ENCODE measurements at places on chromosomes 1 and 21.

DNA sequence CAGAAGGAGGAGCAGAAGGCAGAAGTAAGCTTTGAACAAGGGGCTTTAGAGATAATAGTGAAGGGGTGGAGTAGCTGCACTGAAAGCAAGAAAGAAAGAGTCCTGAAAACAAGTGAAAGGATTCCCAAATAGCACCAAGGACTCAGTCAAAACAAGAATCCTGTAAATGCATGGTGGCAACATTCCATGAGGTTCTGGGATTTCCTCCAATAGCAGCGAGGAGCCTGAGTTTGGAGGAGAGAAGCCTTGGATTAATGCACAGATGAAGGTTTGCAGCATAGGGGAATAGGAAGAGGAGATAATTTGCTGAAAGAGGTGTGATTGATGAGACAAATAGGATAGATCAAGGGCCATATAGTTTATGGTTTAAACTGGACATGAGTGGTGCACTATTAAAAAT lies 10.9 kb downstream of the KRTAP22-2 start:
- DNase-seq: no peak

DNA sequence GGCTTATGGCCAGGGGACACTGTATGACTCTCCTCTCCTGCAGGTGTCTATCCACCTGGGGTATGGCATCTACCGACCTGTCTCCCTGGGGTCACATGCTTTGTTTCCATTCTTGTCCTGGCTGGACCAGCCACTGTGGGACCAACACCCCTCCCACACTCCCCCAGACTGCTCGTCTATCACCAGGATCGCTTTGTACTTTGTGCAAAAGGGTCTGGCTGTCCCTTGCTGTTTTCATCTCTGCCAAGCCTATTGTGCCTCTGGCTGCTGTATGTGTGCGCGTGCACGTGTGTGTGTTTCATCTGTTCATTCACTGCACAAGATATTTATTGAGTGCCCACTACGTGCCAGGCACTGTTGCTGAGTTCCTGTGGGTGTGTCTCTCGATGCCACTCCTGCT lies 25.5 kb downstream of the ETNK2 start:
- DNase-seq: no peak

DNA sequence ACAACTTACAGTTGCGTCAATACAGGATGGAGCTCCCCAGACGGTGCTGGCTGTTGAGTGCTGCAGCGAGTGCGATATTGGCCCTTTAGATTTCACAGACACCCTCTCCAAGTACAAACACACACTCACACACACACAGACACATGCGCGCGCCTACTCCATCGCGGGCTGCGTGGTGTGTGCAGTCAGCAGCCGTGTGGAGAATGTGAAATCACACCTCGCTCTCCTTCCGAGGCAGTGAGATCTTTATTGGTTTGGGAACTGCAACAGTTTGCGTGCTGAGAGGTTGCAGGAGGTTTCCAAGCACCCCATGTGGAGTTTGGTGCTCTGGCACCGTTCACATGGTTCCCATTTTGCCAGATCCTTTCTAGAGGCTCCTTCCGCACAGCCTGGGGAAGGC lies 372.2 kb downstream of the RRAGC start:
- no peak for DNase-seq

GRCh38 chr1:115356356-115356755 lies 18.3 kb upstream of the NGF start:
- no peak for DNase-seq

- DNase-seq: no peak
Observed at GRCh38 chr21:15894596-15894995, 164.8 kb downstream of the USP25 start.

DNA sequence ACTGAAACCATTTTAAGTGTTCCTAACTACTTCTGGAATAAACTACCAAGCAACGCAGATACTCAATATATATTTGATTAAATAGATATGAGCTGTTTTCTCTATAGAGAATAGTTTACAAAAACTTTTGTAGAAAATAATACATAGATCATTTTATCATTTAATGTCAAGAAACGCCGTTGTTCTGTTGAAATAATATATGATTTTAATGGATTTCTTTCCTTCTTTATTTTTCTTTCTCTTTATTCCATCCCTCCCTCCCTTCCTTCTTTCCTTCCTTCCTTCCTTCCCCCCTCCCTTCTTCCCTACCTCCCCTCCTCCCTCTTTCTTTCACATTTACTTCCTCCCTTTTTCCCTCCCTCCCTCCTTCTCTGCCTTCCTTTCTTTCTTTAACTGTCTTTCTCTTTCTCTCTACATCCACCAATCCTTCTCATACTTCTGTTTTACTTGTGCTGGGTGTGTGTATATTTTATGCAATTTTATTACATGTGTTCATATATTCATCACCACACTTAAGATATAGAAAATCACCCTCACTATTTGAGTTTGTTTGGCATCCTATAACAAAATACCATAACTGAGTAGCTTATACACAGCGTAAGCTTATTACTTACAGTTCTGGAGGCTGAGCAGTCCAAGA lies 230.9 kb upstream of the BRINP3 start:
- no peak for DNase-seq

DNA sequence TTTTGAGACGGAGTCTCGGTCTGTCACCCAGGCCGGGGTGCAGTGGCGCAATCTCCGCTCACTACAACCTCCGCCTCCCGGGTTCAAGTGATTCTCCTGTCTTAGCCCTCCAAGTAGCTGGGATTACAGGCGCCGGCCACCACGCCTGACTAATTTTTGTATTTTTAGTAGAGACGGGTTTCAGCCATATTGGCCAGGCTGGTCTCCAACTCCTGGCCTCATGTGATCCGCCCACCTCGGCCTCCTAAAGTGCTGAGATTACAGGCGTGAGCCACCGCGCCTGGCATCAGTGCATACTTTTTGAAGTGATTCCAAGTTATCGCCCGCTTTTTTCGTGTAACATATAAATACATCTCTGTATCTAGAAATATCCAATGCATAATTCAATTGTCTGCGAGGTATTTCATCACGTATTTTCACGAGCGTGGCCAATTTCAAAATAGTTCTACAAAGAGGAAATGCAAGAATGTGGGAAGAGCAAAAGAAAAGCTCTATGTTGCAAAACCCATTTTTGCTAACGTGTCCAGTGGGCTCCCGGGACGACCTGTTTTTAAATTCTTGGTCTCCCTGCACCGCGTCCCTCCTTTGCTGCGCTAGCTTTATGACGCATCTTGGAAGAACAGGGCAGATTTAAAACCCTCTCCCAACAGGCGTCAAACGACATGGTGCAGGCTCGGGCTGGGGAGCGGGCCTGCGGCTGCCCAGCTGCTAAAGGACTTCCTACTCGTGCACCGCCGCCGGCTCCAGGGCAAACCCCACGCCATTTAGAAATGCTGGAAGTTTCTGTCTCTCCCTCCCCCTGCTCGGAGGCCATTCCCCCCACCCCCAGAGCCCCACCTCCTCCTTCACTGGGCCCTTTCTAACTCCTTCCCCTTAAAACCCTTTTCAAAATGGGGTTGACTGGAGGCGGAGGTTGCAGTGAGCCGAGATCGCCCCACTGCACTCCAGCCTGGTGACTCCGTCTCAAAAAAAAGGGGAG lies 923 bp upstream of the IFNGR2 start:
- DNase-seq: no peak

GRCh38 chr1:205182930-205183329 lies 28.6 kb downstream of the DSTYK start:
- DNase-seq: no peak

DNA sequence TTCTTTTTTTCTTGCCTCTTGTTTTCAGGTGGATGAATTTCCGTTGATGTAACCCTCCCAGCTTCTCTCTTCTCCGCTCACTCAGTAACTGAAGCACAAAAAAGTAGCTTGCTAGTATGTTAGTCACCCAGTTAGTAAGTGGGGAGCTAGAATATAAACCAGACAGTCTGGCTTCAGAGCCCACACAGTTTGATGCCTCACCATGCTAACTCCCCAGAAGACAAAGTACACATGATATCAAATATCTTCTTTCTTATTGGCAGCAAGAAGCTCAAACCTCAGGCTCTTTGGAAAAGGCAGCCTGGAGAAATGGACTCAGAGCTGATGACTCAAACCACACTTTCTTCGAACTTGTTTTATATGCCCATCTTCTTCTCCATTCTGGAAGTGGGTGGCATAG lies 187.5 kb upstream of the PLXNA2 start:
- no peak for DNase-seq

DNA sequence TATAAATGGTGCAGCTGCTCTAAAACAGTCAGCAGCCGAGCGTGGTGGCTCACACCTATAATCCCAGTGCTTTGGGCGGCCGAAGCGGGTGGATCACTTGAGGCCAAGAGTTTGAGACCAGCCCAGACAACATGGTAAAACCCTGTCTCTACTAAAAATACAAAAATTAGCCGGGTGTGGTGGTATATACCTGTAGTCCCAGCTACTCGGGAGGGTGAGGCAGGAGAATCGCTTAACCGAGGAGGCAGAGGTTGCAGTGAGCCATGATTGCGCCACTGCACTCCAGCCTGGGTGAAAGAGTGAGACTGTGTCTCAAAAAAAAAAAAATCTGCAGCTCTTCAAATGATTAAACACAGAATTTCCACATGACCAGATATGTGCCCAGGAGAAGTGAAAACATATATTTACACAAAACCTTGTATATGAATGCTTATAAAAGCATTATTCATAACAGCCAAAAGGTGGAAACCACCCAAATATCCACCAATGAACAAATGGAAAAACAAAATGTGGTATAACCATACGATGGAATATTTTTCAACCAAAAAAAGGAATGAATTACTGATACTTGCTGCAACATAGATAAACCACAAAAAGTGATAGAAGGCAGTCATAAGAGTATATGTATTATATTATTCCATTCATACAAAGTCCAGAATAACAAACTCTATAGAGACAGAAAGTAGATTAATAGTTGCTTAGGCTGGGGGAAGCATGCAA lies 14.1 kb downstream of the EPS15 start:
- no peak for DNase-seq

DNA sequence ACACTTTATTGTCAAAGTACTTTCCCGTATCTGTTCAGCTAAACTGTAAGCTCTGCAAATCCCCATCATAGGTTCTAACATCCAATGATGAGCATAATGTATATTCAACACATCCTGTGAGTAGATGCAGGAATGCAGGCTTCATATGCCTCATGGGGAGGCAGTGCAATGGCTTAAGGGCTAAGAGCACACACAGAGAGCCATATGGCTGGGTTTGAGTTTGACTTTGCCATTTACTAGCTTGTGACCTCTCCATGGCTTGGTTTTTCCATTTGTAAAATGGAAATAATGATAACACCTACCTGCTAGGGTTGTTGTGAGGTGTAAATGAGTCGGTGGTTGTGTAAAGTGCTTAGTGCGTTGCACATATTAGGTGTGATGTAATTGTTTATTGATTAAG lies 13.4 kb downstream of the RCSD1 start:
- DNase-seq: no peak

DNA sequence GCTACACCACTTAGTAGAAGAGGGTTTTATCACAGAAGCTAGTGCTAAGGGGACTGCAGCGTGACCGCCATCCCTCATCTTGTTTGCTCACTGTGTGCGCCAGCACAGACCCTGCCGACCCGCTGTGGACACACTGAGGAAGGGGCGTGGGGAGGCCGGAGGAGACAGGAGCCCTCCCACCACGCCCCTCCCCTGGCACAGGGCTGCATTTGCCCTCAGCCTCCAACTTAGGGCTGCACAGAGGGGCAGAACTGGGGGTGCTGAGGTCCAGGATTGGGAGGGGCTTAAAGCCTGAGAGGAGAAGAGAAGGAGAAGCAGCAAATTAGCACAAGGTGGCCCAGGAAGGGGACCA lies 37.2 kb downstream of the RRP1 start:
- DNase-seq: no peak

DNA sequence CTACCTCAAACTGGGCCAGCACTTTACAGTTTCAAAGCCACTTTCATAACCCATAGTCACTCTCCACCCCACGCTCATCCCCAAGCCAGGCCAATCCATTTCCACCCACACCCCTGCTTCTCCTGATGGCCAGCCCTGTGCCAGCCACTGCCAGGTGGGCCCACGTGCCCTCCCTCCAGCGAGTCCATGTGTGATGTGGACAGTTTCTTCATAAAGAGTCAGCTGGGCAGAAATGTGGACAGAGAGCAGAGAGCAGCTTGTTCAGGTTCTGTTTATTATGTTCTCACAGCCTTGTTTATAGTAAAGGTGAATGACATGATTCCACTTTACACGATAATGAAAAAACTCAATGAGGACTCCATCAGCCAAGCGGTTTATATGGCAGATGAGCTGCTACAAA lies 37.4 kb upstream of the RGS16 start:
- DNase-seq: no peak

GRCh38 chr1:3020263-3020909 lies 881 bp upstream of the ACTRT2 start:
- no peak for DNase-seq

DNA sequence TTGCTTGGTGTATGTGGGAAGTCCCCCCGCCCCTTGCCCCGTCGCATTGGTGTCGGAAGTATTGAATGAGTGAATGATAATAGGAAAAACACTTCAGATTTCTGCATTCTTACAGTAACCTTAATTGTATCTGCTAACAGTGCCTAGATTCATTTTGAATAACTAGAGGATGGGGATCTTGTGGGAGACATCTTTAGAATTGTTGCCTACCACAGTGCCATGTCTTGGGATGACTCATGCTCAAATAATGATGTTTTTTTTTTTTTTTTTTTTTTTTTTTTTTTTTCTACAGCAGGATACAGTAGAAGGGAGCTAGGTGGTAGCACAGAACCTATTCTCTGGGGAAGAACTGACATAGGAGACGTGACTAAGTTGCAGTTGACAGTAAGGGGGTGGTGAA lies 237.9 kb downstream of the USP25 start:
- DNase-seq: no peak

GRCh38 chr1:59926381-59927123 lies at the start of gene CYP2J2:
CYP2J2 (minus strand) TSS chr1:59926773; CDS start chr1:59926746, 27 bp downstream.
- peak; percentile 59 for DNase-seq

GRCh38 chr1:210397252-210397651 lies 68.5 kb downstream of the HHAT start:
- DNase-seq: no peak
